ENCODE measurements at places on chromosomes 3 and 15.

GRCh38 chr15:57237301-57237642 is 139.0 kb upstream of the CGNL1 start:
- no peak for DNase-seq

GRCh38 chr3:166510382-166510781 is 673.2 kb upstream of the BCHE start:
- DNase-seq = no peak

DNA sequence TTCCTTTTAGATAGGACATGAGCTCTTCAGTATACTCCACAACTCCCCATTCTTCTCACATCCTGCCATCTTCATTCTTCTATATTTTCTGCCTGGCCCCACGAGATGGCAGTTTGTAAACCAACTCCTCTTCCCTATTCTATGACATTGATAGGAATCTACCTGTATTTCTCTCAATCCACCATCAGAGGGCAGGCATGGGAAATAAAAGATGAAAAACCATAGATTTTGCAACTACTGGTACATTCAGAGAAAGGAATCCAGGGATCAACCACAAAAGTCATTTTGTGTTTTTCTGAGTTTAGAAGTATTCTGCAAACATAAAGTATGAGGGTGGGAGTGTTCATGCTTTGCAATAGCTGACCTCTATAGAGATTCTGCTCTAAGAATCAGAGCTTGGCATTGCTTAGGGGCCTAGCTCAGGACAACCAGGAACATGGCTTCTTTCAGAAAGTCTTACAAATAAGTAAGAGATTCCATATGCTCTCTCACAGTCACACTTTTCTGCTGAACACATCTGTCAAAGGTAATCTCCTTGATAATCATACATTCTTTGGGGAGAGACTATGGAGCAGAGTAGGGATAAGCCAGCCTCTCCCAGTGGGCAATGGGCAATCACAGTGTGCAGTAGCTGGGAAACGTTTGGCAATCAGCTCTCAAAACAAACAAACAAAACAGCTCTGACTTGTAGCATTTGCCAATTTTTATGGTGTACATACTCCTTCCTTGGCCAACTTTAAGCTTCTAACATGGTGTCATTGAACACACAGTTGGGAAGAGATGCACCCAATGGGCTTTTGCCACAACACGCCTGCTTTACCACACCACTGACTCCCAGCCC is 43.1 kb upstream of the SLC25A36 start:
- DNase-seq = peak; percentile 65

GRCh38 chr15:63473999-63474809 is 30.2 kb upstream of the USP3 start:
- peak; percentile 34 for DNase-seq

DNA sequence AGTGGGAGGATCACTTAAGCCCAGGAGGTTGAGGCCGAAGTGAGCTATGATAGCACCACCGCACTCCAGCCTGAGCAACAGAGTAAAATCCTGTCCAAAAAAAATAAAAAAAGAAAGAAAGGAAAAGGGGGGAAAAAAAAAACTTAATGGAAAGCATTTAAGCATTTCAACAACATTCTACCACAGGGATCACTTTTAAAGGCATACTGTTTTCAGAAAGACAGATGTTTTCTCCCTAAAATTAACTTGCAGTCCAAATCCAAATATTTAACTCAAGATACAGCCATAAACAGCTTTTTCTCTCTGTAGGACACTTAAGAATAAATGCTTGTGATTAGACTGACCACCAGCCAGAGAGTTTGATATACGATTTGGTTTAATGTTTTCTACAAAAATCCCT is 141.0 kb downstream of the MAGI1 start:
- no peak for DNase-seq

DNA sequence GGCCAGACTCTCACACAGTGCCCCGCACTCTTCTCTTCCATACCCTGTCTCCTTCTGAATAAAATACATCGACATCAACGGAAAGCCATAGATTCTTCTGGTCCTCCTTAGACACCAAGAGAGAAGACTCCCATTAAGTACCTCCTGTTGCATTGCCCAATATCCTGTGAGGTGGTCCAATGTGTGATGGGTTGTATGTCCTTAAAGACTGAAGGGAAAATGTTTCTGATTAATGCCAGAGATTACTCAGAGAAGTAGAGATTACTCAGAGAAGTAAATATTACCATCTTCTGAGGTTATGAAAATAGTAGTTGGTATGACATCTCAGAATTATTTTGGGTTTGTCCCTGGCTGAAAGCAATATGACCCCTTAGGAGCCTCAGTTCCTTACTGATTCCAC is 60.8 kb upstream of the GALNT15 start:
- DNase-seq = no peak

DNA sequence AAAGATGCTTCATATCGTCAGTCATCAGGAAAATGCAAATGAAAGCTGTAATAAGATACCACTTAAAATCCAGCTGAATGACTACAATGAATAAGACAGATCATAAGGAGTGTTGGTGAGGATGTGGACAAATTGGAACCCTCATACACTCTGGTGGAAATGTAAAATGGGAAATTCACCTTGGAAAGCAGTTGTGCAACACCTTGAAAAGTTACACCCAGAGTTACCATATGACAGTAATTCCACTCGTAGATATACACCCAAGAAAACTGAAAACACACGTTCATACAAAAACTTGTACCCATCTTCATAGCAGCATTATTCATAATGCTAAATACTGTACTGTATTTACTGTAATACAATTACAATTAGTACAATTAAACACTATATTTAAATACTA is 2.3 kb downstream of the TTC23 start:
- no peak for DNase-seq

GRCh38 chr3:140334132-140334929 is 343.5 kb upstream of the TRIM42 start:
- no peak for DNase-seq

DNA sequence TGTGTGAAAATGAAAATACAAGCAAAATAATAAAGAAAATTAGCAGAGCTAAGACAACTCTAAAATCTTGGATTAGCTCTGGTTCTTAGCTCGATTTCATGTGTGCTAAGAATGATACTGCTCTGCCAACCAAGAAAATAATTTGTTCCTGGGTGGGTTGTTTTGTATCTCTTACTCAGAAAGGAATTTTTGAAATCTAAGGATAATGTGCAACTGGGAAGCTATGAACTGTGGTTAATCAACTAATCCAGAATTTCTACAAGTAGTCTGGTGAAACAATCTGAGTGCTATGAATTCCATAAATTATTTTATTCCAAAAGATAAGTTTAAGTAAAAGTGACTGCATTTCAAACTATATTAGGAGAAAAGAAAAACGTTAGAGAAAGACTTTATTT is 92.0 kb downstream of the TFDP2 start:
- peak; percentile 18 for DNase-seq

DNA sequence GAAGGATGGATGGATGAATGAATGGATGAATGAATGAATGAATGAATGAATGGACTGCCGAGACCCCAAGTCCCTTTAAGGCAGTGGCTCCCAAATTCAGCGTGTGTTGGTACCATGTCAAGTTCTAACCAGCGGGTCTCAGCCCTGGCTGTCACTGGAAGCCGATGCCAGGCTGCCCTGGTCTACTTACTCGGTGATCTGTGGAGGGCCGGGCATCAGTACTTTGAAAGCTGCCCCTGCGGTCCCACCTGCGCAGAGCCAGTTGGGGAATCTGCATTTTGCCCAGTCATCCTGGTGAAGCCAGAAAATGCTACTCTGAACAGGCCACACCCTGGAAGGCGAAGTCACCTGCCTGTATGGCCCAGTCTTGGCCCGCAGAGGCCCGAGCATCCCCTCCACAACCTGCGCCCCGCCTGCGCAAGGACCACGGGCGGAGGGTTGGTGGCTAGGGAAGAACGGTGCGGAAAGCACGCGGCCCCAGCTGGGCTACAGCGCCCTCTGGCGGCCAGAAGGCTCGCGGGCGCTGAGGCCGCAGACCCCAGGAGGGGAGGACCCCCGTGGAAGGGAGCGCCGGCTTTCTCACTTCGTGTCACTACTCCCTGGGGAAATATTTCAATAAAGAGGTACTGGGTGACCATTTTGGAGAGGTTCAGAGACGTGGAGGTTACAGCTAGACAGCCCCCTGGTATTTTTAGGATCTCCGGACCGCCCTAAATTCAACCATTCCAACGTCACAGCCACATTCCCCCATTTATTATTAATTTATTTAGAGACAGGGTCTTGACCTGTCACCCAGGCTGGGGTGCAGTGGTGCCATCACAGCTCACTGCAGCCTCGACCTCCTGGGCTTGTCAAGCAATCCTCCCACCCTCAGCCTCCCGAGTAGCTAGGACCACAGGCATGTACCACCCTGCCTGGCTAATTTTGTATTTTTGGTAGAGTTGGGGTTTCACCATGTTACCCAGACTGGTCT is 34.9 kb downstream of the PRKCD start:
- peak; percentile 90 for DNase-seq

GRCh38 chr15:43100971-43101370 is 4.9 kb downstream of the UBR1 start:
- no peak for DNase-seq

DNA sequence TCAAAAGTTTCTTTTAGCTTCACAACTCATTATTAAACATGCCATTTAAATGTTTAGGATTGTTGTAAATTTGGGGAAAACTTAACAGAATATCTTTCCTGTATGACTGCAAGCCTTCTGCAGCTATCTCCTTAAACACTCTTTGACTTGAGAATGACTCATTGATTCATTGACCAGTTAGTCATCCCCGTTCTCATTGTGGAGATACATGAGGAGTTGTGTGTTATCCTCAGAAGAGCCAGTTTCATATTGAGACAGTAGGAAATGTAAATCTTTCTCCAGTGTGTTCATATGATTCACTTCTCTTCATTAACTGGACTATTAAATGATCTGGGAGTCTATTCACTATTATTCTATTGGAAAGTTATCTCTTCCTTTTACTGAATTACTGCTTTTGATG is 83.0 kb downstream of the CRYGS start:
- DNase-seq = peak; percentile 38

DNA sequence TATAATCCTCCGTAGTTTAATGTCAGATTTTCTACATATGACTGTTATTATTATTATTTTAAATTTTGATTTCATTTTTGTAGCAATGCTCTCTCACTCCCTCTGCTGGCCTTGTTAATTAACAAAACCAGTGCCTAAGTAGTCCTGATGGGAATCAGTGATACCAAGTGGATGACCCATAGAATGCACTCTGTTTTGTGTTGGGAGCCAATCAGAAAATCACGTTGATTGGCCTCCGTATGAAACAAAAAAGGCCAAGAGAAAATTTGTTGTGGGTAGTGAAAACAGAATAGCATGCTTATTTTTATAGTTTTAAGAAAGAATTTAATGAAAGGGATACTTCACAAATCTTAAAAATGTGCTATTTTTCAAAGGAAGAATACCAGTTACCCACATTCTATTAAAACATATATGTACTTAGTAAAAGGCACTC is 34.4 kb upstream of the MEIS2 start:
- peak; percentile 61 for DNase-seq

- no peak for DNase-seq
Observed at GRCh38 chr15:75763137-75763611, 50.5 kb upstream of the CSPG4 start.

DNA sequence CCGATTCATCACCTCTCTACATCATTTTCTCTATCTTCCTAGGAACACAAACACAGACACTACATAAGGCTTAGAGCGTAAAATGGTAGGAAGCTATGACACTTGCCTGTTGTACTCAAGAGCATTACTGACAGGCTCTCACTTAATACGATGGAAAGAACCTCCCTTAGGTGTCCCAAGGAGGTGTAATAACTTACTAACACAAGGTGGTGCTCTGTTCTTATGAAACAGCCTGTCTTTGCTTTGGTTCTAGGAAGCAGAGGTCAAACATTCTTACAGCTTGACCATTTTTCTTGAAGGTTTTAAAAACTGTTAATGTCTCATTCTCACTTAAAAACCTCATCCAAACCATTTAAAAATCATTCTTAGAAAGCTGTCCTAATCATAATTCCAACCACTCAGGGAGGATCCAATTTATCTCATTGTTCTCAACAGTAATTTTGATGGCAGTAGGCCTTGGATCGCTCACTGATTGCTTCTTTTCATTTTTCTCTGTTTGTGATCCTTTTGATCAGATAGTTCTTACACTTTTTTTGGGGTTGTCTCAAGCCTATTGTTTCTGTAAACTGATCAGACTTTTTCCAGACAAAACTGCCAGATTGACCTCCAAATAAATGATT is 317.8 kb upstream of the AGTR1 start:
- peak; percentile 37 for DNase-seq

DNA sequence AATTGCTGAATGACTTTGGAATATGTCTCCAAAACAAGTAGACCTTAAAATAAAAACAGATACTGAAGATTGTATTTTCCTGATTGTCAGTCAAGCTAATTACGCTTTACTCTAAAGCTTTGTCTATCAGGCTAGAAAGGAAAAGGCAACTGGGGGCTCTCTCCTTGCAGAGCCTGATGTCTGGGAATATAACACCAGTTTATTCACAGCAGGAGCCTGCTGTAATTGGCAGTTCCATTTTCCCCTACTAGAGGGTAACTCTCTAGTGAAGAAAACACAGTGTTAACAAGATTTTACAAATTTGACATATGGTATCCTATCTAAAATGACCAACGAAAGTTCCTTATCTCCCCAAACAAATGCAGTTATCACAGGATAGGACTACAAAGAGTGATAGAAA is 158.8 kb downstream of the PDZRN3 start:
- DNase-seq = no peak

GRCh38 chr3:183253528-183254486 is 754 bp downstream of the B3GNT5 start:
- peak; percentile 53 for DNase-seq

DNA sequence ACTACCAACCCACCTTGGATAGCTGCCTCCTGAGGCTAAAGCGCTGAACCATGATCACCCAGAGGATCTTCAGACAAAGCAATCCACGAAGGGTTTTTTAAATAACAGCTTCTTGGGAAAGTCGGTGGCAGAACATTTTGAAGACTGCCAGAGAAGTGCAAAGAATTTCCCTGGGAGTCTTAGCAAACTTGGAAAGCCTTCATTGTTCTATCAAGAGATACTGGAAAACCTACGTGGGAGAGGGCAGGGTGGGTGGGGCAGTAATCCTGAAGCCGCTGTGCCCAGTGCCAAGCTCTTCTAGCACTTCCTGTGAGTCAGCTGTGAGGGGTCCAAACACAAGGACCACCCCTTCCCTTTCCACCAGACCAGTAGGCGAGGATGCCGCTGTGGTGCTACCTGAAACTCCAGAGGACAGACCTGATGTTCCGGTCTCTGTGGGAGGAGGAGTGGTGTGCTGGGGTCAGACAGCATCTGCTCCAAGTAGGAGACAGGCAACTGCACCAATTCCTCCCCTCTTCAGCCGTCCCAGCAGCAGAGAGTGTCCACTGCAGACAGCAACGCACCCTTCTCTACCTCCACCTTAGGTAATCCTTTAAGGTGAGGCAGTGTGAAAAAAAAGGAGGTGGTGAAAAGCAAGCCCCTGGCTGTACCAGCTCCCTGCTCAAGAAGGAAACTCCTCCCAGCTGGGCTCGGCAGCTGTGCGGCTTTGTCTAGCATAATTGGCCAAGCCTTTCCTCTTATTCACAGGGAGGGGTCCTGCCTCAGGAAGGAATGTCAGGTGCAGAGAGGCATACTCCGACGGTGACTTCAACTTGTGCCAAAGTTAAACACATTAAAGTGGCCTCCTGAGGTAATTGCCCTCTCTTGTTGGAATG is 99.0 kb downstream of the TMCC1 start:
- DNase-seq = peak; percentile 43
